ENCODE measurements at places on chromosomes 7 and 10. TPM values are rescaled to one million over a fixed set of nuclear protein-coding genes. Genes with fewer than 3 reads are reported as not detected.
A peak's percentile ranks its signal among the peaks of the same experiment; 100 is the strongest.

The COL13A1 gene
- total RNA-seq, result not detected

The PRLHR gene
- total RNA-seq, result not detected

DNA sequence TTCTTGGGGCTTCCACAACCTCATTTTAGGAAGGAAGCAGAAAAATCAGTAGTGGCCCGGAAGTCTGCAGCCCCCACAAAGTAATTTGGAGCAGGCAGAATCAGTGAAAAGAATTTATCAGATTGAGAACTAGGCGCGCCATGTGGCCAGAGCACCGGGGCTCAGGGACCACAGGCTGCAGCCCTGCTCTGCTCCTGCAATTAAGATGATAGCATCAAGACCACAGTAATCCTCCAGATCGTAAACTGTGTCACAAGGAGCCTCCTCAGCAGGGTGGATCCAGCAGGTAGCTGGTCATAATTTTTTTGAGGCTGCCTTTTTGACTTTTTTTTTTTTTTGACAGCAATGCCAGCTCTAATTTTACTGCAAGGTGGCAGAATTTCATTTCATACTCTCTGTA lies 209.0 kb upstream of the ZMIZ1 start:
- DNase-seq, result no peak

The ACTL6B gene
- not detected for total RNA-seq

DNA sequence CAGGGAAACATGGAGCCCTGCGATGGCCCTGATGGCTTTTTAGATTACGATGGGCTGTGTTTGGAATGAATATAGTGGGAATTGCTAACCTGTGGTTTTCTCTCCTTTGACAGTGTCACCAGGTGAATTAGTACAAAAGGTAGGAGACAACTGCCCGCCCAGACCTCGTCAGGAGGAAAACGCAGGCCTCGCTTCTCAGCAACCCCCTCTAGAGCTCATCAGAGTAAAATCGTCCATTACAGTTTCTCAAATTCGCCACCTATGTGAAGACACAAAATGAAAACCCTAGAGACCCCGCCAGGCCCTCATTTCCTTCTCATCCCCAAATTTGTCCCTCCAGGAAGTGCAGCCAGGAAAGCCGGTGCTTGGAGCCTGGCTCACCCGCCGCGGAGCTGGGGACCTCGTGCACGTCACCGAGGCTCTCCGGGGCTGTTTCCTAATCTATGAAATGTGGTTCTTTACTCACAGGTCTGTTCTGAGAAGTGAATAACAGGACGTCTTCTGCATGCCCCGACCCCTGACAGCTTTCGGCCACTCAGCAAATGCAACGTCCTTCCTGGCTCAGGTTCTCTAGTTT lies 143.7 kb downstream of the VIPR2 start:
- DNase-seq, result no peak

The CCDC7 gene
- total RNA-seq, result 21.7 TPM

- no peak for DNase-seq
Measured at GRCh38 chr7:447523-447922, 72.1 kb downstream of the PDGFA start.

The UPK3BL2 gene
- total RNA-seq, result 27.6 TPM

DNA sequence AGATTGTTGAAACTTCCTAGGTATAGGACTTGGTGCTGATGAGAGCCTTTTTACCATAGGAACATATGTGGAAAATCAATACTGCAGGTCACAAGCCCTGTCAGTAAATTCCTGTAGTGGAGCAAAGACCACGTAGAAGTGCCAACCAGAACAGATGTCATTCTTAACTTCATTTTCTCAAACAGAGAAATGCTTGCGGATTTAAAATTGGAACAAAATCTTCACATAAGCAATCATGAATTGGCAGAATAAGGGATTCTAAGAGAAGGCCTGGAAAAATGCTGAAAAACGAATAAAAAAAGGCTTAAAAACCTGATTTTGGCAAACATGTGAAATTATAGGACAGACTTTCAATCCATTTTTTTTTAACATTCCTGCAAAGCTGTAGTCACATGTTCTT lies 80.8 kb upstream of the SMIM30 start:
- DNase-seq, result no peak

- DNase-seq, result no peak
Measured at GRCh38 chr10:5775685-5776084, 37.5 kb downstream of the GDI2 start.

The MAGI2 gene
- total RNA-seq, result 0.84 TPM

The SLC25A28 gene
- 21.4 TPM for total RNA-seq

The A1CF gene
- total RNA-seq, result not detected

- no peak for DNase-seq
Measured at GRCh38 chr10:110747609-110748464, 103.7 kb downstream of the RBM20 start.

DNA sequence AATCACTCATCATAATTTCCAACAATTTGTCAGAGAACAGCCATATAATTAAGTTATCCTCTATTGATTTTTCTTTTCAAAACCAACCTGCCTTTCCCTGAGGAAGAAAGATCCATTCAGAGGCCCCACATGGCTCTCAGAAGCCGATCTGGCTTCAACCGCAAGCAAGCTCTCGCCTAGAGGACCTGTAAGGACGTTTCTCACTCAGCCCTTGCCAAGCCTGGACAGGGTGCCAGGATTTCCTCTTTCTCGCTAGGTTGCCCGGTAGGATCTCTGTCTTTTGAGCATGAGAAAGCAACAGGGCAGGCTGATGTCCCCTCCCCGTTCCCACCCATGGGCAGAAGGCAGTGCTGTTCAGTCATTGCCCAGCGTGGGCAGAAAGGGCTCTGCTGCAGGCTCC lies 13.0 kb downstream of the AIFM2 start:
- no peak for DNase-seq

The MYPN gene
- 0.64 TPM for total RNA-seq

GRCh38 chr7:153939177-153939576 lies 113.0 kb upstream of the DPP6 start:
- DNase-seq, result no peak

DNA sequence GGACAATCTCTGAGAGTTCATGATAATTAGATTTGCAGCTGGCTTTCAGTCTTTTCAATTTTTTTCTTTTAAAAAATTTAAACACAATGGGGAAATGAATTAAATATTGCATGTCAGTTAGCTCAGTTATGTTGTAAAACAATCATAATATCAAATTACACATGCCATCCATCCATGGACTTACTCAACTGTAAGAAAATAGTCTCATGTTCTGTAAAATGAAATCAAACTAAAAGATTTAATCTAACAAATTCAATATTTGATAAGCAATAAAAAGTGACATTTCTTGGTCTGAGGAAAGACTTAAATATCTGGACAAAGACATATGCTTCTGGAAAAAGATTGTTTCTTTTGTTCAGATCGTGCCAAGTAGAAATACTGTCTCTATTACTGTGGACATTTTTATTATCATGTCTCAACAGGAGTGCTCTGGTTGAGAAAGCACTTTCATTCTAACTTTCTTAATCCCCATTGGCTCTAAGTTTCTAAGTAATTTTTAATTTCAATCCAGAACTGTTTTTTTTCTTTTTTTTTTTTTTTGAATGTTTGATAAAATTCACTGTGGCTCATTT lies 179.2 kb upstream of the FAM3C start:
- no peak for DNase-seq

The STK31 gene
- total RNA-seq, result not detected

The ATOH7 gene
- not detected for total RNA-seq

The CYP2C18 gene
- total RNA-seq, result not detected

GRCh38 chr7:5234852-5235831 lies 45.1 kb downstream of the WIPI2 start:
- DNase-seq, result peak; percentile 79

DNA sequence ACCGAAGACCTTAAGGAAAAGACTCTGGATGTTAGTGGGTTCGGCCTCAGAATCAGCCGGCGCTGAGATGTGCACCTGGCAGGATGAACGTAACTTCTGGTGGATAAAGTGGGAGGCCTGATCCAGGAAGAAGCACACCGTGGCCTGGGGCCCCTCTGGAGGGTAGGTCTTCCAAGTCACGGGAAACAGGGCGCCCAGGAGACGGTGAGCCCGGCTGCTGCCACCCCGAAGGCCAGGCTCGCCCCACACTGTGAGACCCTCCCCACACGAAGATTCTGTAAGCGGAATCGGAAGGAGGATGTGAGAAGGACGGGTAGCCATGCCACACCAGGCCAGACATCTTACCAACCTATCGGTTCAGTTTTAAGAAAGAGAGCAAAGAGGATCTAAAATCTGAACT lies 279.0 kb downstream of the DNAJB6 start:
- no peak for DNase-seq

The NFE2L3 gene
- 88.0 TPM for total RNA-seq

DNA sequence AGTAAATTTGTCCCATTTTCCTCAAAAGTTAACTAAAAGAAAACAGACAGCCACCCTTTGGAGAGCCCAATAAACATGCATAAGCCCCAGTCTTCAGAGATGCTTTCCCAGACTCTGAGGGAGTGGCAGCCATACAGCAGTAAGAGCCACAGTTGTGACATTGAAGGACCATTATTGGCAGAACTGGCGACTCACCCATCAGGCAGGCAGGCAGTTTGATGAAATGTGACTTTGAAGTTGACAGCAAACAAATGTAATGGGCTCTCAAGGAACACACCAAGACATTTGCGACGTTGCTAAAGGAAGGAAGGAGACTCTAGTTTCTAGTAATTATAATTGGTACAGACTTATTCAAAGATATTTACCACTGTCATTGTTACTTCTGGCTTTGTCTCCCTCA lies 287.5 kb upstream of the PHYHIPL start:
- DNase-seq, result no peak

GRCh38 chr10:49569031-49569631 lies 30.2 kb upstream of the ERCC6 start:
- DNase-seq, result no peak

The SEMA3E gene
- 0.34 TPM for total RNA-seq

GRCh38 chr7:106222545-106222944 lies 62.2 kb downstream of the NAMPT start:
- no peak for DNase-seq

DNA sequence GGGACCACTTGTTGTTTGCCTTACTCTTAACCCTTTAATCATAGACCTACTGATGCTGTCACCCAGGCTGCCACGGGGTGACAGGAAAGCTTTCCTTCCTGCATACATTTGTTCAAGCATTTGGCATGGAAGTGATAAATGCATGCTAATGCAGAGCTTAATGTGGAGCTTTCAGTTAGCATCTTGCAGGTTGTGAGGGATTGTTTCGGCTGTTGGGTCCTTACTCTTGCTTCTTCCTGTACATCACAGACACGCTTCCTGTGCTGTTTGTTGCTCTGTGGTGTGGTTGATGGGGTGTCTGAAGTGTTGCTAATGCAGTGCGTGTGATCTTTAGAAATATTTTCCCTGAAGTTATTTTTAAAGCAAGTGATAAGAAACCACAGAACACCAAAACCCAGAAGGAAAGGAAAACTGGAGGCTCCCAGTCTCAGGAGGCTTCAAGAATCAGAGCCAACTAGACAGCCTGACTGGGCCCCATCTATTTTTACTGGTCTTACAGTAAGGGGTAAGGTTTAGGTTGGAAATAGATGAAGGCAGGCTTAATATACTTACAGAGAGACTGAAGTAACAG lies 143.1 kb downstream of the CHN2 start:
- no peak for DNase-seq

GRCh38 chr7:46233585-46234329 lies 312.7 kb upstream of the IGFBP3 start:
- DNase-seq, result no peak

- DNase-seq, result no peak
Measured at GRCh38 chr7:37076668-37077067, 352.4 kb upstream of the AOAH start.

DNA sequence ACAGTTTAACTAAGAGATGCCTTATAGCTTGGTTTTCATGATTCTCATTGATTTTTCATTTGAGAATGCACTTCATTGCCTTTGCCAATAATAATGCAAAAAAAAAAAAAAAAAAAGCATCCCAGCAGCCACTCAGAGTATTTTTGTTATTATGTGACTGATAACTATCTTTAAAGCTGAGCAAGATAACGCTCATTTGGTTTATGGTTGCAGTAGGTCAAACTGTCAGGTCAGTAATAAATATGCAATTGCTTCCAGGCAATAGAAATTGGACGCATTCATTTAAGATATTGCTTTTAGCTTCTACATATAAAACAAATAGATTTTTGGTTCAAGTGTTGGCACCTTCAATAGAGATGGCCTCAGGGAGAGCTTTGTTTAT lies 215.1 kb downstream of the PRPF18 start:
- DNase-seq, result no peak

The TMEM254 gene
- total RNA-seq, result 46.2 TPM

The INMT gene
- not detected for total RNA-seq

The ADCY1 gene
- total RNA-seq, result not detected

The AFAP1L2 gene
- 9.0 TPM for total RNA-seq

The NYAP1 gene
- 3.6 TPM for total RNA-seq

DNA sequence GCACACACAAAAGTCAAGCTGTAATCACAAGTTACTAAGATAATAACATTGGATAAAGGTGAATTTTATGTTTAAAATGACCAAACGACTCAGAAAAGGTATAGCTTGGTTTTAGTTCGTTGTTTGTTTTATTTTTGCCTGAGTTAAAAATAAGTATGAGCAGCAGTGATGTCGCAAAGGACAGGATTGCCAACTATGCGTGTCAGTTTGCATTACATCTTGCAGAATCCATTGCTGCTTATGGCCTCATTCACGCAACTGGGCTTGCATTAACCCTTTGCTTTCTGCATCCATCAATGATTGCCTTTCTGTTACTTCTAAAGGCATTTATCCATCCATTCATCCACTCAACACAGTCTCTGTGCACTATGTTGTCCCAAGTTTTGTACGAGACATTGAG lies 389.6 kb downstream of the DPP6 start:
- DNase-seq, result no peak

The PLEKHS1 gene
- not detected for total RNA-seq

DNA sequence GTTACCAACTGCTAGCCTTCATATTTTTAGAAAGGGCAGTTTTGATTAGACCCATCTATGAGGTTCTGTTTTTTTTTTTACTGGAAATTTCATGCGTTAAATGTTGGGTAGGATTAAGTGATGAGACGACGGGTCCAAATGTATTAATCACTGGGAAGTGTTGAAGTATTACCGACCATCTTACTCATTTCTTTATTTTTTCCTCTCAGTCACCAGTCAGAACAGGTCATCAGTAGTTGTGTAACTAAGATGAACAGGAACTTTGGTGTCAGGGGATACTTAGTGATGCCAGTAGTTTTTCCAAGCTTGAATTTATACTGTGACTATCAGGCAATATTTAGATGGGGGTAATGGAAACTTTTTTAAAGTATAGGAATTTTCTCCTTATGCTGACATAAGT lies 14.2 kb downstream of the TFAM start:
- no peak for DNase-seq

All from Caki2 (cell line).